A549 treated with ZK216348 at 1 μM for 4 hours (cell line): ENCODE measurements at places on chromosomes 2 and 18. TPM values are rescaled to one million over a fixed set of nuclear protein-coding genes. Genes with fewer than 3 reads are reported as not detected.

The PSMA8 gene
- not detected in 5 replicates for total RNA-seq

The TFPI gene
- 30.8 to 61.9 TPM (median 56.0 TPM) in 5 replicates for total RNA-seq

The THOC1 gene
- total RNA-seq: 16.7 to 25.3 TPM (median 20.5 TPM) in 5 replicates

The CTAGE1 gene
- total RNA-seq: not detected in 5 replicates

The OR6B2 gene
- not detected in 5 replicates for total RNA-seq

The RGPD4 gene
- 0.04 to 0.16 TPM (median 0.10 TPM) in 4 of 5 replicates, not detected in the other for total RNA-seq
